SK-N-SH (cell line): ENCODE measurements at places on chromosomes 2 and 18.
A peak's percentile ranks its signal among the peaks of the same experiment; 100 is the strongest.

DNA sequence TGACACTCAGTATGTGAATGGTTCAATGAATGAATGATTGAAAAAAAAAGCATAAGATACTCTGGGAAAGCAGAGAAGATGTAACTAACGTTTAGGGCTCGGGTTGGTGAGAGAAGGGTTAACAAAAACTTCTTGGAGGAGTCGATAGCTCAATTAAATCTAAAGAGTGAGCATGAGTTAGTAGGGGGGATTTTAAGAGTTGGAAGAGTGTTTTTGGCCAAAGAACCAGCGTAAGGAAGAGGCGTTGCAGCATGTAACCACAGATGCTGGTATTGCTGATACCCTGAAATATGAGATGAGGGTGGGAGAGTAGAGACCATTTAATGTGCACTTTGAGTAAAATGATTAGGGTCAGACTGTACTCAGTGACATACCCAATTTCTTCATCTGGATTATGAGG lies 14.5 kb downstream of the ARHGAP28 start:
- no peak overlapping the region for H3K27ac ChIP-seq
- no peak overlapping the region for H3K4me3 ChIP-seq
- DNase-seq = no peak
- peaks cover 7% of the 10 kb centered on the region for H3K4me1 ChIP-seq
- no peaks in the 10 kb centered on the region for H3K27me3 ChIP-seq
- H3K36me3 ChIP-seq = no peaks in the 10 kb centered on the region

DNA sequence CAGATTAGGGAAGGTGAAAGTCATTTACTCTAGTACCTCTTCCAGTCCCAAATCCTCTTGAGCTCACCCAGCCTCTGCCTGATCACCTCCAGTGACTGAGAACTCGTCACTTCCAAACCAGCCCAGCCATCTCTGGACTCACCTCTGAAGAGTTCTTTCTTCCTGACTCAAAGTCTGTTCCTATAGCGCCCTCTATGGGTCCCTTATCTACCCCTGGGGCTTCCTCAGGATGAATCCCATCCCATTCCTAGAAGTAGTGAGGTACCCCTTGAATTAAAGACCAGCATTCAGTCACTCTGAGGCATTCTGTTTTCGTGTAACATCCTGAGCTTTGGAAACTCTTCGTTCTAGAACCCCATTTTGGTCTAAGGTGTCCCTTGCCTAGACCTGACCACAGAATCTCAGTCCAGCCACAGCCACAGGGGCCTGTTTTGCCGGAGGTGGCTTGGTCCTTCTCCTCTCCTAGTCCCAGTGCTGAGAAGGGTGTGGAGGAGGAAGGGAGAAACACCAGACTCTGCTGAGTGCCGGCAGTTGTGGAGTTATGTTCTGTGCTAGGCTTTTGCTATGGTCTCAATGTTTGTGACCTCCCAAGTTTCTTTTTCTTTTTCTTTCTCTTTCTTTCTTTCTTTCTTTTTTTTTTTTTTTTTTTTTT lies 32.7 kb downstream of the SIX3 start:
- no peaks in the 10 kb centered on the region for H3K36me3 ChIP-seq
- peaks cover 7% of the 10 kb centered on the region; the same call in 1 of the 2 replicates for H3K4me1 ChIP-seq
- H3K27ac ChIP-seq = no peak overlapping the region
- H3K4me3 ChIP-seq = no peak overlapping the region
- H3K27me3 ChIP-seq = no peaks in the 10 kb centered on the region
- DNase-seq = peak; percentile 83

GRCh38 chr18:39057423-39058064 lies 1491.9 kb upstream of the CELF4 start:
- no peaks in the 10 kb centered on the region for H3K27me3 ChIP-seq
- H3K36me3 ChIP-seq = no peaks in the 10 kb centered on the region

DNA sequence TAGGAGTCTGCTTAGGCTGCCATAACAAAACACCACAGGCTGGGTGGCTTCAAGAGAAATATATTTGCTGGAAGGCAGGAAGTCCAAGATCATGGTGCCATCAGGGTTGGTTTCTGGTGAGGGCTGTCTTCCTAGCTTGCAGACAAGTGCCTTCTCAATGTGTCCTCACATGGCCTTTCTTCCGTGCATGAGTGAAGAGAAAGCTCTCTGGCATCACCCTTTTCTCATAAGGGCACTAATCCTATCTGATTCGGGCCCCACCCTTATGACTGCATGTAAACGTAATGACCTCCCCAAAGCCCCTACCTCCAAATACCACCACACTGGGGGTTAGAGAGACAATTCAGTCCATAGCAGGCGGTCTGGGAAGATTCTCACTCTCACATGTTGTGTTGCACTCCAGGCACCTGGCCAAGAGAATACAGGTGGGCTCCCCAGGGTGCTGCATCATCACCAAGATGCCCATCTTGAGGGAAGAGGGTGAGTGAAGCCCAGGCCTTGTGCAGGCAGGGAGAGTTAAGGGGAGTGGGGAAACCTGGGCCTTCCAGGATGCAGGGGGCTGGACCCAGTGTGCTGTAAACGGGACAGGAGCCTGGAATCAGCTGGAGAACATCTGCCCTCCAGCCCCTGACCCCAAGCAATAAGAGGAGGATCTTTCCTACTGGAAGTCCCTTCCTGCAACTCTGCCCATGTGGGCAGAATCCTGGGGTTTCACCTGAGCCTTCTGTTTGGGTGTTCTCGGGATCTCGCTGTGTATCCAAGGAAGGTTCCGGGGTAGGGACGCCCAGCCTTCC lies 10.2 kb downstream of the CATIP start:
- no peak overlapping the region for H3K27ac ChIP-seq
- H3K36me3 ChIP-seq = no peaks in the 10 kb centered on the region
- no peak overlapping the region for H3K4me3 ChIP-seq
- no peaks in the 10 kb centered on the region; the same call in 1 of the 2 replicates for H3K4me1 ChIP-seq

DNA sequence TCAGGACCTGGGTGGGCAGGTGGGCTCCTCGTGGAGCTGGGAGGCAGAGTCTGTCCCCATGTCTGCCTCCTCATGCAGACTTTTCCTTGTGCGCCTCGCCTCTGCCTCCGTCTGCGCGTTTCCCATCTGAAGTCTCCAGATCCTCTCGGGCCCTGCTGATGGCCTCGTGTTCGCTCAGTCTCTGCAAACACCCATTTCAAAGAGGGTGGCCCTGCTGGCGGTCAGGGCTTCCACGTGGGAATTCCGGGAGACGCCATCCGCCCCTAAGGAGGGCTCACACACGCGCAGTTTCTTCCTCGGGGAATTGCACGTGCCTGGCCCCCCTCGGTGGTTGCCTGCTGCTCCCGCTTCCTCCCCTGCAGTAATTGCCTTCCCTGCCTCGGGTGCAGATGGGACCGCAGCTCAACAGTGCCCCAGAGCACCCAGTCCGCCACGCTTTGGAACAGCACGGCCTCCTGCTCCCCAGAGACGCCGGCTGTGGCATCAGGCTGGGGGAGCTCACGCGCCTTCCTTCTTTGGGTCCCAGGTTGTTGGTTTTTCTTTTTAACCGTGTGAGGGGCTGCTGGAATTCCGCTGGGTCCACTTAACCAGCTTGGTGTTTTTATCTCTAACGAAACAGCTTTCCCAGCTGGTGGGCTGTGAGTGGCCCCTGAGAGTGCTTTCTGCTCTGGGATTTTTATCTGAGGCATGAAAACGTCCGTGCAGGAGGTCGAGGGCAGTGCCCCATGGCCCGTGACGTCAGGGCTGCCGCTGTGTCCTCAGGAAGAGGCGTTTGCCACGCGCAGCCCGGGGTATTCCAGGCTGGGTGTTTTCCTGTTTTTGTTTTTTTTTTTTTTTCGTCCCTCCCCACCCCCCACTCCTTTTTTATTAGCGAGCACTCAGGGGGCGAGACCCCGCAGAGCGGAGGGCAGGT lies 16.1 kb downstream of the NFATC1 start:
- no peaks in the 10 kb centered on the region for H3K4me1 ChIP-seq
- no peak overlapping the region for H3K4me3 ChIP-seq
- no peaks in the 10 kb centered on the region for H3K36me3 ChIP-seq
- DNase-seq = no peak

GRCh38 chr2:219578811-219579613 lies 6.9 kb downstream of the INHA start:
- no peaks in the 10 kb centered on the region for H3K36me3 ChIP-seq
- no peak overlapping the region for H3K4me3 ChIP-seq
- H3K4me1 ChIP-seq = no peaks in the 10 kb centered on the region
- DNase-seq = no peak
- peaks cover 7% of the 10 kb centered on the region; the same call in 1 of the 2 replicates for H3K27me3 ChIP-seq

DNA sequence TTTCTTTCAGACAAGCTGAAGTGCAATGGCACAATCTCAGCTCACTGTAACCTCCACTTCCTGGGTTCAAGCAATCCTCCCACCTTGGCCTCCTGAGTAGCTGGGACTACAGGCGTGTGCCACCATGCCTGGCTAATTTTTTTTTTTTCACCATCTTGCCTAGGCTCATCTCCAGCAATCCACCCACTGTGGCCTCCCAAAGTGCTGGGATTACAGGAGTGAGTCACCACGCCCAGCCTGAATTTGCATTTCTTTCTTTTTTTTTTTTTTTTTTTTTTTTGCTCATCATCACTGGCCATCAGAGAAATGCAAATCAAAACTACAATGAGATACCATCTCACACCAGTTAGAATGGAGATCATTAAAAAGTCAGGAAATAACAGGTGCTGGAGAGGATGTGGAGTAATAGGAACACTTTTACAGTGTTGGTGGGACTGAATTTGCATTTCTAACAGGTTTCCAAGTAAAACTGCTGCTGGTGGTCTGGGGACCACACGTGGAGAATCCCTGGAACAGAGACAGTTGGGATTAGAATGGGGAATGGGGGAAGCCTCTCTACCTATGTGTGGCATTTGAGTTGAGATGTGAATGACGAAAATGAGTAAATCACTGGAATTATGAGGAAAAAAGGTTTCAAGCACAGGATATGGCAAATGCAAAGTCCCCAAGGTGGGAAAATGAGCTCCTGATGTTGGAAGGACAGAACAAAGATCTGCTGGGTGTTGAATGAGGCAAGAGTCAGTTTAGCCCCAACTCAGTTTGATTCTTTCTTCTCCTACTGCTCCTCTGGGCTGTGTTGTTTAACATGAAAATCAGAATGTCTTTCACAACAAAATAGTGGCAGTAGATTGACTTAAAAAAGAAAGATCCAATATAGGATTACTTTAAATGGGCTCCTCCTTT lies 88.8 kb upstream of the MAP4K4 start:
- H3K36me3 ChIP-seq = no peaks in the 10 kb centered on the region
- no peaks in the 10 kb centered on the region for H3K4me1 ChIP-seq
- H3K4me3 ChIP-seq = no peak overlapping the region
- no peaks in the 10 kb centered on the region for H3K27me3 ChIP-seq
- DNase-seq = no peak

GRCh38 chr18:12839057-12839525 lies 44.9 kb downstream of the PTPN2 start:
- DNase-seq = no peak
- peaks cover 3% of the 10 kb centered on the region for H3K36me3 ChIP-seq
- peaks cover 23% of the 10 kb centered on the region; the same call in 1 of the 2 replicates for H3K4me1 ChIP-seq
- no peaks in the 10 kb centered on the region for H3K27me3 ChIP-seq

- no peaks in the 10 kb centered on the region for H3K4me1 ChIP-seq
- DNase-seq = peak; percentile 63
- no peaks in the 10 kb centered on the region for H3K36me3 ChIP-seq
- H3K27me3 ChIP-seq = no peaks in the 10 kb centered on the region
- no peak overlapping the region; the same call in 1 of the 2 replicates for H3K4me3 ChIP-seq
- no peak overlapping the region for H3K27ac ChIP-seq
Measured at GRCh38 chr2:66428986-66429612, 5.8 kb upstream of the MEIS1 start.

DNA sequence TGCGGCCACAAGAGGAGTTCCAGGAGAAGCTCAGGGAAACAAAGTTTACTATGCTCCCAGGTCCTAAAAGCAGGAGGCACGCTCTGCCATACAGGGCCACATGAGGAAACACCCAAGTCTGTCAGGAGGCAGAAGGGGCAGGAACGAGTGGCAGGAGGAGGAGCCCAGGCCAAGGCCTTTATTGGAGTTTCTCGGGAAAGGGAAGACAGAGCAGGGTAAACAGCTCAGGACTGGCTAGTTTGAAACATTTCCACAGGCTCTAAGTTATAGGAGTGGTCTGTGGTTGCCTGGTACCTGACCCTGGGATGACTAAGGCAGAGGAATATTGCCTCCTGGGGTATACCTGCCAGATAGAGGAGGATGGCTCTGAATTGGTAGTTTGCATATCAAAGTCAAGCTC lies 3.7 kb upstream of the ZNF638 start:
- no peak overlapping the region for H3K4me3 ChIP-seq
- no peak overlapping the region for H3K27ac ChIP-seq
- peaks cover under 1% of the 10 kb centered on the region; the same call in 1 of the 2 replicates for H3K4me1 ChIP-seq
- H3K36me3 ChIP-seq = no peaks in the 10 kb centered on the region
- H3K27me3 ChIP-seq = no peaks in the 10 kb centered on the region

DNA sequence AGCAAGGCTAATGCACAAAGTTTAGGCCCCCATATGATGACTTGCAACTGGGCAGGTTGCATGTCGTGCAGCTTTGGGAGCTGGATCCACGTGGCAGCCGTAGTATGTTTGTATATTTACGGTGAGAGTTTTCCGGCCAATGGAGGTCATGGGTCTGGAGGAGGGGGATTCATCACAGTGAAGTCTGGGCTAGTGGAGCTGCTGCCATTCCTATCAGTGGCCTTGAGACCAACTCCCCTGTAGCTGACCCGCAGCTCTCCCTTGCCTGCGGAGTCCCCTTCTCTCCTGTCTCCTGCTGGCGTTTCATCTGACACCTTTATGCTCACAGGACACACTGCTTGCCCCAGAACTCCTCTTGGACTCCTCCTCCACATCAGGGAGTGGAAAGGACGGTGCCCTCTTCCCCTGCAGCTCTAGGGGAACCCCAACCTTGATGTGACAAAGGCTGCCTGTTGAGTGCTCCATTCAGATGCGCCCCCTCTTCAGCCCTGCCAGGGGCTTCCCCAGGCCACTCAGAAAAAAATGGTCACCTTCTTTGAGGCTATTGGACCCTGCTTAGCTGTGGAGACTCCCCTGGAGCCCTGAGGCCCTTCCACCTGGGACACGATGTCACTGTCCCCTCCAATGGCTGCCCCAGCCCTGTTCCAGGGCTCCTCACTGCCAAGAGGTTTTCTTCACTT lies 121.7 kb downstream of the PXDN start:
- no peaks in the 10 kb centered on the region for H3K27me3 ChIP-seq
- no peak overlapping the region for H3K27ac ChIP-seq
- no peaks in the 10 kb centered on the region for H3K36me3 ChIP-seq
- no peak for DNase-seq
- peaks cover 35% of the 10 kb centered on the region for H3K4me1 ChIP-seq
- no peak overlapping the region for H3K4me3 ChIP-seq

GRCh38 chr18:37853706-37854105 lies 288.1 kb upstream of the CELF4 start:
- DNase-seq = no peak
- H3K4me3 ChIP-seq = no peak overlapping the region
- H3K4me1 ChIP-seq = no peaks in the 10 kb centered on the region
- H3K27ac ChIP-seq = no peak overlapping the region
- H3K36me3 ChIP-seq = no peaks in the 10 kb centered on the region
- H3K27me3 ChIP-seq = no peaks in the 10 kb centered on the region

DNA sequence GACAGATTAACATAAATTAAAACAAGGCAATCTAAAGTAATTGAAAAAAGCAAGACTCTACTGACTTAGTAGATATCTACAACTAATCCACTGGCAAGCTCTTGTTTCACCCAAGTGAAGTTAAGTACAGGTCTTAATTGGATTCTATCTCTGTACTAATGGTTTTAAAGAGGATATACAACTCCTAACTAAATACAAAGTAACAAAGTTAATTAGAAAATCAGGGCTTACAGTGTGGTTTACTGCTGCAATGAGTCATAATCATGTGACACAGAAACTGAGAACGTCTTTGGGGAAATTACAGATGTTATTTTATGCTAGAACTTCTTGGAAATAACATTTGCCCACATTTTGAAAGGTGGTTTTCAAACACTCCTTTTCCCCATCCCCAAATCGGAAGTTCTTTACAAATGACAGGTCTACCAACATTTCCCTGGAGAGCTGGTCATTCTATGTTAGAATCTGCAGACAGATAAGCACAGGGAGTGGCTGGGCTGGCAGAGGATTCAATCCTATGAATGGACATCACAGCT lies 245.3 kb downstream of the STK39 start:
- H3K4me1 ChIP-seq = no peaks in the 10 kb centered on the region; the same call in 1 of the 2 replicates
- H3K27ac ChIP-seq = peak overlapping the region; percentile 47; the same call in 1 of the 2 replicates
- DNase-seq = no peak
- no peaks in the 10 kb centered on the region for H3K27me3 ChIP-seq
- no peak overlapping the region for H3K4me3 ChIP-seq
